Sigmoid colon (tissue), 7 donors: ENCODE measurements at places on chromosomes 12 and 14. TPM values are rescaled to one million over a fixed set of nuclear protein-coding genes. Genes with fewer than 3 reads are reported as not detected.

DNA sequence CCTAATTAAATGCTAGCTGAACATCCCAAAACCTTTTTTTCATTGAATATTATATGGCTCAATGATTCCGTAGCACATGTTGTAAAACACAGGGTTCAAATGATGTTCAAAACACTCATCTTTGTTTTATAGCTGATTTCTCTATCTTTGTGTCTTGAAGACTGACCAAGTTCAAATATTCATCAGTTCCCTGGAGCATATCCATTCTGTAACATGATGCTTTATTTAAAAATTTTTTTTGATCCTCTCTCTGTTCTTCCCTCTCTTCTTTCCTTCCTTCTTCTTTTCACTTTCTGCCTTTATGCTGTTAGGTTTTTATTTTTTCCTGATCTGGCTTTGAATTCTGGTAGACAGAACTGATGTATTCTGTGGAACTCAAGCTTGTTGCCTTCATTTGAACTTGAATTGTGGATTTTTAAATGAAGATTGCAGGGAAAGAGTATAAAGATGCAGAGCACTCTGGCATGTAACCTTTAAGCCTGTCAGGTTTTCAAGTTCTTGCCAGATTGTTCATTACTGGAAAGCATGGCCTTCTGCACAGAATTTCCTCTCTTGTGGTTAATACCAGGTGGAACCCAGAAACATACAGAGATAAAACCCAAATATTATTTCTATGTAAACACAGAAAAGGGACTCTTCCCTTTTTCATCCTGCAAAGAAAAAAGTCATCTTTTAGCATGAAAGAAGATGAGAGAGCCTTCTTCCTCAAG, 39.5 kb downstream of the PROX2 start:
- H3K36me3 ChIP-seq: no peaks in the 10 kb centered on the region
- H3K4me1 ChIP-seq: no peaks in the 10 kb centered on the region
- no peak for DNase-seq

- peak overlapping the region; percentile 71 for H3K4me3 ChIP-seq
- H3K27me3 ChIP-seq: no peaks in the 10 kb centered on the region
- H3K4me1 ChIP-seq: peaks cover 30% of the 10 kb centered on the region
- no peaks in the 10 kb centered on the region for H3K36me3 ChIP-seq
- DNase-seq: no peak
- H3K27ac ChIP-seq: peak overlapping the region; percentile 88
These were observed 1.0 kb downstream of the SOCS4 start for GRCh38 chr14:55028066-55028465.

DNA sequence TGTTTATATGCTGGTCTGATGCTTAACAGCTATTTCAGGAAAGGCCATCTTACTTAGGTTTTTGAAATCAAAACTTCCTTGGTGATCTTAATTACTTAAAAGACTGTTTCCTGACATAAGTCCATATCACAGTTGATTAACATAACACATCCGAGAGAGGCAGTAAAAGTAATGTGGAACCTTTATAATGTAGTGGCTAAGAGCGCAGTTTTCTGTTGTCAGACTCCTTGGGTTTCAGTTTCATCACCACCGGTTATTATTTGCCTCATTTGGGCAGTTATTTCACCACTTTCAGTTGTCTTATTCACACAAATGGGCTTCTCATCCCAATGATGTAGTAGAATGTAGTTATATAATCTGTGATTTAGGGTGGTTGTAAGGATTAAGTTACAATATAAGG, 30.9 kb downstream of the TBC1D15 start:
- peaks cover 14% of the 10 kb centered on the region for H3K4me1 ChIP-seq
- no peak overlapping the region for H3K27ac ChIP-seq

DNA sequence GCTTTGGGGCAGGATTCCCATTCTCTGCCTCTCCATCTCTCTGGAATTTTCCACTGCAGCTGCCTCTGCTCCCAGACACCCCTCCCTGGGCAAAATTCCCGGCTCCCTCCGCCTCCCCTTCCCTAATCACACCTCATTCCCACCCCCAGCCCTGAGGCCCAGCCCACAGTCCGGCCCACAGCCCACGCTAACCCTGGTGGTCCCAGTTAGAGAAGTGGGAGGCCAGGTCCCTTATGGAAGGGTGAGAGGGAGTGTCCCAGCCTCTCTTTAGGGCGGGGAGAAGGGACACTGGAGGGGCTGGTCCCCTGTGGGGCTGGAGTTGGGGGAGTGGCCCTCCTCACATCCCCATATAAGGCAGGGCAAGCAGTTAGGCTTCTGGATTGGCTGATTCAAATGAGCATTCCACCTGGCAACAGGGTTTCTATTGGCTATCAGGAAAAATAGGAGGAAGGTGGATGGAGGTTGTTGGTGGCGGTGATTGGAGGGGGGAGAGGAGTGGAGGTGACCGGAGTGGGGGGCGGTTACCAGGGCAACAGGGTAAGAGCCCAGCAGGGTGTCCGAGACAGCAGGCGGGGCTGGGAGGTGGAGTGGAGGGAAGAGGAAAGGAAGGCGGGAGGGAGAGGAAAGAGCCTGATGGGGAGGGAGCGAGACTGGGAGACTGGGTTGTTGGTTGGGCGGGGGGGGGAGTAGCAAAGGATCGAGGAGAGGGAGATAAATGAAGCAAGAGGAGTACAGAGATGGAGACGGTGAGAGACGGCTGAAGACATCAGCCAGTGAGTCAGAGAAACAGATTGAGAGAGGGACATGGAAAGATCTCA, 1.9 kb upstream of the PTMS start:
- H3K36me3 ChIP-seq: no peaks in the 10 kb centered on the region
- peak; percentile 99 for DNase-seq
- H3K27ac ChIP-seq: peak overlapping the region; percentile 99
- H3K27me3 ChIP-seq: no peaks in the 10 kb centered on the region

DNA sequence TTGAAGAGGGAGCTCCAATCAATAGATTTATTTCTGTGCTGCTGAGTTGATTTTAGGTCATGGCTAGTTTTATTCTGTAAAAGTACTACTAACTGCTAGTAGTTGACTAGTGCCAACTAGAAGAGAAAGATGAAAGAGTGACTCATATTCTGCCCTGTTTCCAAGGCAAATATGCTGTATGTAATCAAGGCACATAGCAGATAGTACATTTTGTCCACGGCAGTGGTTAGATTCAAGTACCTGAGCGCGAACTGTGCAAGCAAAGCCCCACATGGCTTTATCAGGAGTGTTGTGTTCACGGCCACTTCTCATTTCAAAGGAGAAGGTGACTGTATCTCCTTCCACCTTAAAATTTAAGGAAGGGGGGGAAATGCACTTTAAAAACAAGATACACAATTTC, 126.8 kb downstream of the TRAFD1 start:
- peaks cover 48% of the 10 kb centered on the region for H3K36me3 ChIP-seq
- no peaks in the 10 kb centered on the region for H3K4me1 ChIP-seq
- no peaks in the 10 kb centered on the region for H3K27me3 ChIP-seq
- DNase-seq: no peak
- no peak overlapping the region for H3K27ac ChIP-seq

DNA sequence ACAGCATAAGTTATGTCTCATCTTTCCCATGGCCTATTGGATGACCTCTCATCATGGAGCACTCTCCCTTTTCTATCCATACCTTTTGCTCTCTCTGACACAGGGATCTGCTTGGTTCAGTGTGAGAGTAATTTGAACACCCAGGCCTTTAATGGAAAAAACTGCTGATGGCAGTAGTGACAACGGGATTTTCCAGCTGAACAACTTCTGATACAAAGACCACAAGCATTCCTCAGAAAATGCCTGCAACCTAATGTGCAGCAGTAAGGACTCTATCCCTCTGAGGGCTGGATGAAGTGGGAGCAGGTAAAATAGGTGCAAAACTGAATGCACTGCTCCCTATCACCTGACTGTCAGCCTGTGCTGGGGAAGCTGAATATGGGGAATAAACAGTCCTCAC, 51.0 kb downstream of the KANSL2 start:
- H3K4me3 ChIP-seq: no peak overlapping the region
- no peaks in the 10 kb centered on the region for H3K27me3 ChIP-seq
- no peak for DNase-seq
- H3K36me3 ChIP-seq: no peaks in the 10 kb centered on the region
- H3K4me1 ChIP-seq: no peaks in the 10 kb centered on the region
- H3K27ac ChIP-seq: no peak overlapping the region

- no peak overlapping the region for H3K27ac ChIP-seq
- no peaks in the 10 kb centered on the region for H3K36me3 ChIP-seq
- no peaks in the 10 kb centered on the region for H3K27me3 ChIP-seq
- peaks cover 27% of the 10 kb centered on the region for H3K4me1 ChIP-seq
These were observed 63.5 kb downstream of the PELI2 start for GRCh38 chr14:56181681-56182085.

- no peak for DNase-seq
- no peaks in the 10 kb centered on the region for H3K36me3 ChIP-seq
- no peaks in the 10 kb centered on the region for H3K27me3 ChIP-seq
- H3K4me3 ChIP-seq: no peak overlapping the region
These were observed 108.7 kb upstream of the MIS18BP1 start for GRCh38 chr14:45361727-45362126.

DNA sequence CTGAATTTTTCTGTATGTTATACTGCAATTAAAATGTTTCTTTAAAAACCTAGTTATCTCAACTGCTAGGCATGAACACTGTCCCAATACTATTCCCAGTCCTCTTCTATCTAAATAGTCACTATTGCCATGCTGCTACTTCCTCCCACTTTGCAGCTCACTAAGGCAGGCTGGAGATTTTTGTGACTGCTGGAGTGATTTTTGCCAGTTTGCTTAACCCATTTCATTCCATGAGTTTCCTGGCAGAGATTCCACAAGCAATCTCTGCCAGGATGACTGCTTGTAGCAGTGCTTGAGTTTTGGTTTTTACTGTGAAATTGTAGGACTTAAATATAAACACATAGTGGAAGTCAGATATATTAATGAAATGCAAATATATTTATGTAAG, 80.8 kb downstream of the BHLHE41 start:
- no peaks in the 10 kb centered on the region for H3K36me3 ChIP-seq
- no peak overlapping the region for H3K4me3 ChIP-seq
- H3K27ac ChIP-seq: no peak overlapping the region
- H3K27me3 ChIP-seq: no peaks in the 10 kb centered on the region
- no peak for DNase-seq
- peaks cover 57% of the 10 kb centered on the region for H3K4me1 ChIP-seq

DNA sequence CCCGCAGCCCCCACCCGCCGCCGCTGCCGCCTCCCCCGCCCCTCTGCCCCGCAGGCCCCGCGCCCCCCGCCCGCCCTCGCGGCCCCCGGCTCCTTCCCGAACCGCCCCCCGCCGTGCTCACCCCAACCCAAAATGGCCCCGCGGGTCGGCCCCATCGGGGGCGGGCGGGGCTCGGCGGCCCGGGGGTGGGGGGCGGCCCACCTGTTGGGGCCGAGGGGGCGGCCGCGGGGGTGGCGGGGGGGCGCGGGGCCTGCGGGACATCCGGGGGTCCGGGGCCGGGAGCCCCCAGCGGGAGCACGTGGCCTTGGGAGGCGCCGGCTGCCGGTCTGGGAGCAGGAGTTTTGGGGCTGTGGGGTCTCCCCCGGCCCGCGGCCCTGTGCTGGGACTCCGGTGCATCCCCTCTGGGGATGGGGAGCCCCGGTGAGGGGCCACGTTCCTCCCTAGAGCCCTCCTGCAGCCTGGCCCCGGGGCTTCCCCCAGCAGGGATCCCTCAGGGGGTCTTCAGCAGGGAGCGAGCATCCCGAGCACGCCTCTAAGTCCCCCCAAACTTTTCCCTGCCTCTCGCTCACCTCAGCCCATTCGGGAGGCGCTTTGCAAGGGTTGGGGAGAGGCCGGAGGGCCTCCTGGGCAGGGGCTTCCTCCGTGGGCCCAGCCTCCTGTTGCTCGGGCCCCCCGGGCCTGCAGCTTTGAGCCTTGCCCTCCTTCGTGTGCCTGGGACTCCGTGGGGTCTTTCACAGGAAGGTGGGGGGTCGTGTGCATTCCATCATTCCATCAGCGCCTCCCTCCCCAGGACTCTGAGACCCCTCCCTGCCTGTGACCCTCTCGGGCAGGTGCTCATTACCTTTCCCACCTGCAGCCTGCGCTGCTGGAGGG, 710 bp downstream of the MTA1 start:
- H3K27me3 ChIP-seq: no peaks in the 10 kb centered on the region
- DNase-seq: no peak
- peak overlapping the region; percentile 71 for H3K27ac ChIP-seq
- no peaks in the 10 kb centered on the region for H3K36me3 ChIP-seq

DNA sequence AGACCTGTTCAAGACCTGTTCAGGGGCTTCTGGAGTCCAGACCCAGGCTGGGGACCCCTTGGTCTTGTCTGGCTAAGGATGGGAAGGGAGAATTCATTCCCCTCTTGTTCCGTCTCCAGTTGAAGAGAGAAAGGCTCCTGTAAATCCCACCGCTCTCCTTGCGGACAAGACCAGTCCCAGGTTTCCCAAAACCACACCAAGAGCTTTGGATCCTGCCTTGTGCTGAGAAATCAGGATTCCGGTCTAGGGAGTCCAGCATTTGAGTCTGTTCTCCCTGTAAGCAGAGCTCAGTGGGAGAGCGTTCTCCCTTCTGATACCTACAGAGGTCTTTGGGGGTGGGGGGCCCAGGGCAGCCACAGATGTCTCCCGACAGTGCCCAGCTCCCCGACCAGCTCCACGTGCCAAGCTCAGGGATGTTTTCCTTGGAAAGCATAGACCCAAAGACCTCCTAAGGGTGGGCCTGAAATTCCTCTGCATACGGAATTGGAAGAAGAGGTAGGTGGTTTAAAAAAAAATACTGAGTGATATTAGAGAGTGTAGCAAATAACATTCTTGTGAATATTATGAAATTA, 1.9 kb downstream of the HOXC13 start:
- H3K36me3 ChIP-seq: no peaks in the 10 kb centered on the region
- H3K27me3 ChIP-seq: peaks cover 100% of the 10 kb centered on the region
- H3K27ac ChIP-seq: no peak overlapping the region
- no peak overlapping the region for H3K4me3 ChIP-seq
- no peak for DNase-seq

- no peaks in the 10 kb centered on the region for H3K36me3 ChIP-seq
- no peak for DNase-seq
- no peak overlapping the region for H3K4me3 ChIP-seq
- no peaks in the 10 kb centered on the region for H3K27me3 ChIP-seq
- H3K27ac ChIP-seq: no peak overlapping the region
These were observed 2.7 kb downstream of the PITPNM2 start for GRCh38 chr12:123148223-123148622.

The COL2A1 gene
- total RNA-seq: not detected

The KCNJ8 gene
- 17.4 TPM for total RNA-seq

The CELA1 gene
- total RNA-seq: not detected

The COX8C gene
- total RNA-seq: not detected

The TAS2R7 gene
- total RNA-seq: not detected

The SLCO1A2 gene
- not detected for total RNA-seq

The CPNE6 gene
- not detected for total RNA-seq

The DLK1 gene
- total RNA-seq: not detected

The RASSF9 gene
- total RNA-seq: 3.3 TPM
